ENCODE measurements at places on chromosomes 1 and 21.

DNA sequence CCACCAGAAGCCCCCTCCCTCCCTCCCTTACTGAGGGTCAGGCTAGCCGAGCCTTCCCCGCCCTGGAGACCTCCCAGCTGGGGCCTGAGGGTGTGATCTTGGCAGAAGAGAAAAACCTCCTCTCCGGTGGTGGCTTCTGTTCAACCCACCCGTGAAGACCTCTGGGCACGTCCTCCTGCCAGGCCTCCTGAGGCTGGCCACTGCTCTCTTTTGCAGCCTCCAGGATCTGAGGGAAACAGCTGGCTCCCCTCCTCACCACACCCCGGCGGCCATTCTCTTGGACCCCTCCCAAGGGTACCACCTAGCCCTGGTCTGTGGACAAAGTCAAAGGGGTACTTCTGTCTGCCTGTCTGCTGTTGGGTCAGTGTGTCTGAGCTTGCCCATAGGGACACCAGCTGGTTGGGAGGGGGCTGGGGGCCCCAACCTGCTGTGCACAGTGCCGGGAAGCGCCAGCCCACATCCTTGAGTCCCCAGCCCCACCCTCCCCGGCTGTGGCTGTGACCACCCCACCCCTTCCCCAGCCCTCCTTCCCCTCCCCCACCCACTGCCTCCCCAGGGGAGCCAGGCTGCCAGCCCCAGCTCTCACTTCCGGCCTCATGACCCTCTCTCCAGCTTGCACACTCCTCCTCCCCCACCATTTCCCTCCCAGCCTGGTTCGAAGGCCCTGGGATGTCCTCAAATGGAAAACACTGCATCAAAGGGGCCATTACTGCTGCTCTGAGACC is 48.1 kb downstream of the AHDC1 start:
- no peak for DNase-seq

- no peak for DNase-seq
Observed at GRCh38 chr1:216723274-216723780, at the start of gene ESRRG. TSS of gene ESRRG (minus strand) at chr1:216723429. CDS start at chr1:216723299, 130 bp downstream.

GRCh38 chr21:45250914-45251634 is 36.6 kb downstream of the POFUT2 start:
- DNase-seq = no peak

DNA sequence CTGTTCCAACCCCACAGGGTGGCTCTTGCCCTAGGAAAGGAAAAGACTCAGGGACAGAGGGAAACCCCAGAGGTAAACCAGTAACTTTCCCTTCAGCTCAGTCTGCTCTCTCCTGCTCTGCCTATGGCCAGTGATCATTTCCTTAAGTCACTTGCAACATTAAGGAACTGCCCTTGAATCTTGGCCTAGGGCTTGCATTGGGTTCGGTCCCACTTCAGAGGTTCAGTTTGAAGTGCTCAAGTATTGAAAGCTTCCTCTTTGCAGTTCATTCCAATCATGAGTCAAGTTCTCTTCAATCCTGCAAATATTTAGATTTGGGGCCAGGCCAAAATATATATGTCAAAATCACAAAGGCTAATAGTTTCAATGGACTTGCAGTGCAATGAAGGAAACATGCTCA is 97.7 kb upstream of the IRF2BP2 start:
- DNase-seq = no peak

DNA sequence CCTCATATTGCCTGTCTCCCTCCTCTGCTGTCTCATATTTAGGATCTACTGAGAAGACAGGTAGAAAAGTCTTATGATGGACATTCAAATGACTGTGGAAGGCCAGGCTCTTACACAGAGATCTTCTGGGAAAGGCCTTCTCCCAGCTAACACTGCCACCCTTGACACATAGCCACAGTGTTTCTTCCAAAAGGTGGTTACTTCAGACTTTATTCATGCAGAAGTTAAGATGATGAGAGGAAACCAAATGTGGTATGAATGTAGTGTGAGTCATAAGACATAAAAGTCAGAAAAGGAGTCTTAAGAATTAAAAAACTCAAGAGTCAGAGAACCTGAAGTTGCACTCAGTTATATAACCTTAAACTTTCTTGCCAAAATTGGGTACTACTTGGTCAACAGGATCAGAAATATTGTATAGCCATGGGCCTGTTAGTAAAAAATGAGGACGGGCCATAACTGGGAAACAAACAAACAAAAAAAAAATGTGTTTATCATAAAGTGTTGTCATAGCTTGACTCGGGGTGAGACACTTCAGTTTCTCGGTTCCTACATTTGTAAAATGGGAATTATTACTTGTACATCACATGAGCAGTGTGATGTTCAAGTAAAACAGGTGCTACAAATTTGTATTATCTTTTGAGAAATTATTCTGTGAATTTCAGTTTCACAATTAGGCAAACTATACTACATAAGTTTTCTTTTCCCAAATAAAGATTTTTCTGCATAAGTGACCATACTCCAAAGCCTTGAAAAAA is 1.2 kb upstream of the DENND1B start:
- no peak for DNase-seq

GRCh38 chr1:207807326-207807689 is 55.5 kb downstream of the CD46 start:
- DNase-seq = no peak

GRCh38 chr1:31834501-31834900 is 18.7 kb upstream of the SPOCD1 start:
- no peak for DNase-seq

GRCh38 chr1:190226006-190226405 is 251.7 kb downstream of the BRINP3 start:
- DNase-seq = no peak

DNA sequence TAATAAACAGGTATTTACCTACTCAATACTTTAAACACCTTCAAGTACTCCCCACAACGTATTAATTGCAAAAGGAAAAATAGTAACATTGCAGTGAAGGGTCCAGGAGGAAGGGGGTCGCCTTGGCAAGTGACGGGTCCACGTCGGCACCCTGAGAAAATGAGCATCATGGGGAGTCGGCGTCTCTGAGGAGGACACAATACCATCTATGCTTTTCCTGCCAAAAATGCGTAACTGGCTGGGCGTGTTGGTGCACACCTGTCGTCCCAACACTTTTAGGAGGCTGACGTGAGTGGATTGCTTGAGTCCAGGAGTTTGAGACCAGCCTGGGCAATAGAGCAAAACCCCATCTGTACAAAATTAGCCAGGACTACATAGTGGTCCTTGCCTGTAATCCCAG is 7.3 kb downstream of the FTCD start:
- no peak for DNase-seq

- DNase-seq = no peak
Observed at GRCh38 chr1:214506972-214507431, 44.4 kb downstream of the PTPN14 start.

- no peak for DNase-seq
Observed at GRCh38 chr1:36947384-36947783, 86.9 kb downstream of the GRIK3 start.

GRCh38 chr1:64878931-64879611 is 87.3 kb downstream of the JAK1 start:
- DNase-seq = no peak

DNA sequence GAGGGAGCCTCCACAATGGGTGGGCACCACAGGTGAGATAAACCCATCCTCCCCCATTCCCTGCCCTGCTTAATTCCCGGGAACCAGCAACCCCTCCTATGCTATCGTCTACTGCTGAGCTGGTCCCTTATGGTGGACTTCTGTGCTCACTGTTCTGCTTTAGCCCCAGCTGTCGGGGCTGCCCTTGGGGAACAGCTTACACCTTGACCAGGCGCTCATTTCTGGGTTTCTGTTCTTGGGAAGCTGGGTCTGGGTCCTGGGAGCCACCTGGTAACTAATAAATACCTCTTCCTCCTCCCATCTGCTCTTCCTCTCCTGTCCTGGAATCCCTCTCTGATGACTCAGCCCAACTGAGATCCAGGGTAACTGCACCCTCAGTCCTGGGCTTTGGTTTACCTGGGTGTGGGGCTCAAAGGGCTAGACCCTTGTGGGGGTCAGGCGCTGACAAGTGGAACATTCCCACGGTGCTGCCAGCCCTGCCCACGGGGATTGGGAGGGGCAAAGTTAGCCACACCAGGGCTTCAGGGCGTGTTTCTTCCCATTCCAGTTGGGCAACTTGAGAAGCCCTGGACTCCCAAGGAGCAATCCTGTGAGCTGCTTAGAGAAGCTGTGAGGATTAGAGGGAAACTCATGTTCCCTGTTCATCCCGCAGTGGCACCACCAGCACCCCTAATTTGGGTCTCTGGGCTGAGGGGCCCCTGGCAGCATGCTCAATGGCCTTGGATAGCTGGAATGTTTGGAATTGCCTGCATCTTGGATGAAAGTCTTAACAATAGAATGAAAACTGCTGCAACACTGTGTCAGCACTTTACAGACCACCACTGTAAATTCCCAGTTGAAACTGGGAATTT is 1.6 kb downstream of the PCAT6 start:
- no peak for DNase-seq

DNA sequence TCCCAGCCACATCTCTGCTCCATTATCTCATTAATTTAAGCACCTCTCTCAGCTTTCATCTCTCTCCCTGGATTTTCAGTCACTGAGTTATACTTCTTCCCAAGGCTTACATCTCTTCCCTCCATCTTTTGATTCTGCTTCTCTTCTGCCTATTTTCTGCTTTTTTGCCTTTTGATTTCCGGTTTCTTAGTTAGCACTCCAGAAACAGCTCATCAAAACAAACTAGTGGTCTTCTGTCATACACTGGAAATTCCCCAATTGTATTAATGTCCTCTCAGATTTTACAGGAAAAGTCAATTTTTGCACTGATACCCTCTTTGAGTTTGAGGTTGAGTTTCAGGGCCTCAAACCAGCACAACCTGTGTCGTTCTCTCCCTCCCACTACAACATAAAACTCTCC is 1.5 kb downstream of the LCE3E start:
- DNase-seq = no peak

DNA sequence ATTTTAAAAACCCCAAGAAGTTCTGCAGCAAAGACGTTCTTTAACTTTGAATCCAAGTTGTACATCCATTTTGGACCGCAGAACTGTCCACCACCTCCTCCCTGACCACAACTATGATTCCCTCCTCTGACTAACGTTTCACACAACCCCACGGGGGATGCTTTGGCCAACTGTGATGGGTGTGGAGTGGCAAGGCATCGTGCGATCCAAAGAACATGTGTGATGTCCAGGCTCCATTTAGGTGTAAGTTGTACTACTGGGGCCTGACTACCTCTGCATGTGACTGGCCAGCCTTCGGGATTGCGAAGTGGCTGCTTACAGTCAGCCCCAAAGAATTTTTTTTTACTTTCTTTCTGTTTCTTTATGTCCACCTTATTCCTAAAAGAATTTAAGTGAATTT is 6.7 kb downstream of the KCNJ15 start:
- DNase-seq = no peak

DNA sequence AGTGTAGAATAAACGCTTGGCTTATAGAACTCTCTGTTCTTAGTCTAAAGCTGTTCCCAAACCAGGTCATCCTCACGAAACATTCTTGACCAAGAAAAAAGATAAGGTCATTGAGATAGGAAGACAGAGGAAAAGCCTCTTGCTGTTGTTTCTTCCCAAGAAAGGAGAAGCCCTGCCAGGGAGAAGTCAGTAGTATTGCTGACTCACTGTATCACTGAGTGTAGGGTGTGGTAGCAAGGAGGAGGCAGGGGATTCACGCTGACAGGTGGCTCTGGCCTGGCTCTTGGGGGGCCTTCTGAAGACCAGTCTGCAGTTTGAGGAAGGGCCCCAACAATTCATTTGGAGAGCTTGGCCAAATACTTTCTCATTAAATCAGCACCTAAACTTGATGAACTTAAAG is 97.8 kb downstream of the CD247 start:
- no peak for DNase-seq

DNA sequence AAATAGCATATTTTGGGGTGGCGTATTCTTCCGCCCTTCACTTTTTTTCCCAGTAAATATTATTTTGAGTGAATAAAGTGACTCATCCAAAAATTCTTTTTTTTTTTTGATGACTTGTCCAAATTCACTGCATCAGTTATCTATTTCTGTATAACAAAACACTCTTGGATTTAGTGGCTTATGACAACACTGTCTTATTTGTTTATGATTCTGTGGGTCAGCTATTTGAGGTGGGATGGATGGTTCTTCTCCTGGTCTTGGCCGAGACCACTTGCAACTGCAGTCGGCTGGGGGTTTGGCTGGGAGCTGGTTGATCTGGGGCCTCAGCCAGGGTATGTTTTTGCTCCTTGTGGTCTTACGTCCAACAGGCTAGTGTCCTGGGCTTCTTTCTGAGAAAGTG is 39.9 kb upstream of the SRSF10 start:
- DNase-seq = no peak

DNA sequence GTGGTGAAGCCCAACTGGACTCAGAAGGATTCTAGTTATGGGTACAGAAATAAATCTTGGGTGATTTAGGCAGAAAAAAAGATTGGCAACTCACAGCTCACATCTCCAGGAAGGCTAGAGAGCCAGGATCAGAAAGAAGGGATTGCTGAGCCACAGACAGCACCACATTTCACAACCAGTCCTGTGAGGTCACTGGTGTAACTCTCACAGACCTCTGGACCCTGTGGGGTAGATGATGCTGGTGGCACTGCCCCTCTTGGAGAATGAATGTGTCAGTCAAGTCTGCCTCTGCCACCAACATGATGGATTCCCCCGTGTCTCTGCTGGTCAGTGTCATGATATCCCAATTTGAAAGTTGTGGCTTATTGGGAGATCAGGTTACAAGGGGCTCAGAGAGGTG is 70.9 kb upstream of the HMCN1 start:
- DNase-seq = no peak

GRCh38 chr1:219659005-219659600 is 46.2 kb upstream of the ZC3H11B start:
- no peak for DNase-seq

DNA sequence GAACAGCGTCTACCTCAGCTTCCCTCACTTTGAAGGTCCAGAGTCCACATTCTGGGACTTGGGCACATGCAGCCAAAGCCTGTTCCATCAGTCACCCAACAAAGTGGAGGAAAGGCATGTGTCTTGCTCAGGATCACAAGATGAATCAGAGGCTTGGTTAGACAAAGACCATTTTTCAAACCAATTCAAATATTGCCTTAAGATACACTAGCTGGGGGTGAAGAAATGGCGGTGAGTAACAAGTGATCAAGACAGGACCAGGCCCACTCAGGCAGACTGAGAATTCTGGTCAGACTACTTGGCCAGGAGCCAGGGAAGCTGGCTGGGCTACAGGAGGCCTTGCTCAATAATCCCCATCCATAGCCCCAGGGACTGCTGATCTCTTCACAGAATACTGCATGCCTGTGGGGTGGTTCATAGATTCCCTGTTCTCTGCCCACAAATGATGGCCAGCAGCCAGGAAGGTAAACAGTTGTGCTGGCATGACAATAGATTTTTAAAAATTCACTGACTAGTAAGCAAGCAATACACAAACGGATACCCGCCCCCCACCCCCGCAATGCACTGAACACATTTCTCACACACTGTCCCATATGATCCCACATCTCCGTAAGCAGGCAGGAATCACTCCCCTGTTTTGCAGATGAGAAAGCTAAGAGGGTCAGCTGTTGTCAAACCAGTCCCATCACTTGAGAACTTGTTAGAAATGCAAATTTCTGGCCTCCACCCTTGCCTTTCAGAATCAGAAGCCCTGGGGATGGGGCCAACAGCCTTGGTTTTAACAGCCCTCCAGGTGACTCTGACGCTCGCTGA is 27.2 kb downstream of the ERI3 start:
- no peak for DNase-seq

GRCh38 chr1:63688302-63688890 is 85.4 kb upstream of the ROR1 start:
- no peak for DNase-seq

DNA sequence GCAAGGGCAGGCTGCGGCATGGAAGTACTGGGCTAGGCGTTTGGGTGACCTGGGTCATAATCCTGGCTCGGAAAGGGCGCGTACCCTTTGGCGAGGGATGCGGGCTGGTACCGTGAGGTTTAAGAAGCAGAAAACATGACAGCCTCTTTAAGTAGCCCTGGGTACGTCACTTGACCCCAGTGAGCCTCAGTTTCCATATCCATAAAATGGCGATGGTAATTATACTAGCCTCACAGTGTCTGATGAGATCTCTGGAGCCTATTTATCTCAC is 700 bp downstream of the PIGV start:
- no peak for DNase-seq
